ENCODE measurements at places on chromosomes 11 and 22. TPM values are rescaled to one million over a fixed set of nuclear protein-coding genes. Genes with fewer than 3 reads are reported as not detected.

GRCh38 chr11:117738246-117738957 is 58.6 kb downstream of the DSCAML1 start:
- DNase-seq: no peak

Gene GGTLC3
- not detected for polyA plus RNA-seq

DNA sequence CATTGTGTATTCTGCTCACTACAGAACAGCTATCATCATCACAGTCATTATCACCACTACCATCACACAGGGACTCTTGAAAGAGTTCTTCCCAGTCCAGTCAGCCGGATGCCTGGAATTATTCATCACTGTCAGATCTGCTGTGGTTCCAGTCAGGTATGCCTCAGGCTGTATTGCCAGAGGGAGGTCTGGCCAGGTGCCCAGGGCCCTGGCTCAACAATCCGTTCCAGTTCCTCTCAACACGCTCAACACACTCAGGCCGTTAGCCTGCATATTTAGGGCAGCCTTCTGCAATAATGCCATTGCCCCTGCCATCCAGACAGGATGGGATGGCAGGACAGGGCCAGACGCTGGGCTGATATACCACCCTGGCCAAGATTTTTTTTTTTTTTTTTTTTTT is 28.6 kb upstream of the RASL10A start:
- peak; percentile 90 for DNase-seq

DNA sequence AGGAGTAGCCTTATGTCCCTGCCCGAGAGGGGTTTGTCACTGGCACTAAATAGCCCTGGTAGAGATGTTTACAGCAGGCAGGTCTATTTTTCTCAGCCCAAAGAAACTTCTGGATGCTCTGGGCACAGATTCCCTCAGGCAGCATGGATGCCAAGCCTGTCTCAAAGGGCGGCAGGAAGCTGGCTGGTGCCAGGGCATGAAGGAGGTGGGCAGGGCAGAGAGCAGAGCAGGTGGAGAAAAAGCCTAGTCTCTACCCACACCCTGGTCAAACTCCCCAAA is 4.1 kb upstream of the GAS2L1 start:
- no peak for DNase-seq

- peak; percentile 34 for DNase-seq
Observed at GRCh38 chr11:10050561-10050960, 243.5 kb downstream of the SBF2 start.

Measured in GM23248 (cell line).